GM06990 (cell line): ENCODE measurements at places on chromosomes 13 and 19.

GRCh38 chr13:60689076-60689475, 292.1 kb downstream of the TDRD3 start:
- DNase-seq, result no peak

- DNase-seq, result no peak
Measured at GRCh38 chr19:49059053-49059452, 1.5 kb upstream of the CGB7 start.

DNA sequence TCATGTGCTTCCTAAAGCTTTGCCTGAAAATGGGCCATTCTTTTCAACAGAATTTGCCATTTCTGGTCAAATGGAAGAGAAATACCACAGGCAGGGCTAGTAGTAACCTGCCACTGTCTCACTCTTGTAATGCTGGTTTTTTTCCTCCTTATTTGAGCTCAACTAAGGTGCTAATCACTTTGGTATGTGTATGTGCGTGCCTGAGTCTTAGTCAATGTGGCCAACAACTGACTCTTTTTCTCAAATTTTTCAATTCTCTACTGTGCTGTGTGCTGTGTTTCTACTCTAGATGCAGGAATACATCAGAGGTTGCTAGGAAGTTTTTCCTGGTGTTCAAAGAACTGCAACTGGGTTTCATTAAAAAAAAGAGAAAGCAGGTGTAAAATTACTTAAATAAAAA, 870.2 kb downstream of the EFNB2 start:
- no peak for DNase-seq

DNA sequence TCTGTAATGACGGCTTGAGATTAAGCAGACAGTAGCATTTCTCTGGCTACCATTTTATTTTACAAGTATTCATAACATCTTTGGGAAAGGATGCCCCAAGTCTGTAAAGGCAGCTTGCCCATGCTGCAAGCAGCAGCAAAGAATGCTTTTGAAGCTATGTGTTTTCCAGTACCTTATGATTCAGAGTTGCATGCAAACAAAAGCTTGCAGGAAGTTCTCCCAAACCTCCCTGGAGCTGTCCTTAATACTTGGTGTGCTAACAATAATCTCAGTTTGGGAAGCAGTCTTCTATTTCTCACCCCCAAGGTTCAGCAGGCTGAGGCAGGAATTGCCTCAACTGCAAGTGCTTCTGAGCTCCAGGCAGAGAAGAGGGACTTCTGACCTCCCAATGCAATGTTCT, 60.8 kb downstream of the CCNA1 start:
- no peak for DNase-seq

DNA sequence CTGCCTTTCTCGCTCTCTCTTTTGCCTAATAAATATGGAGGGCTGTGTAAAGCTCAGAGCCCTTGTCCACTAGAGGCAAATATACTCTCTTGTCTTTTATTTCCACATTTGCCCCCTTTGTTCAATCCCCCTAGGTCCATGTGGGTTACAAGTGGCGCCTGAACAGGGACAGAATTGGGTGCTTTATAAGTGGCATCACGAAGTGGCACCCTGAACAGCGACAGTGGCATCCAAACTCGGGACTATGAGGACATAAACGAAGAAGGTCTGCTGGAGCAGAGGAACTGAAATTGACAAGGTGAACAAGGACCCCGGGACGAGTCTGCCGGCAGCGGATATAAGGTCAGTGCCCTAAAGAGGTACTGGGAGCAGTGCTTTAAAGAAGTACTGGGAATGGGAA, 4.3 kb upstream of the ZNF610 start:
- no peak for DNase-seq

- DNase-seq, result peak; percentile 59
Measured at GRCh38 chr19:11096210-11096841, 7.1 kb downstream of the LDLR start.

DNA sequence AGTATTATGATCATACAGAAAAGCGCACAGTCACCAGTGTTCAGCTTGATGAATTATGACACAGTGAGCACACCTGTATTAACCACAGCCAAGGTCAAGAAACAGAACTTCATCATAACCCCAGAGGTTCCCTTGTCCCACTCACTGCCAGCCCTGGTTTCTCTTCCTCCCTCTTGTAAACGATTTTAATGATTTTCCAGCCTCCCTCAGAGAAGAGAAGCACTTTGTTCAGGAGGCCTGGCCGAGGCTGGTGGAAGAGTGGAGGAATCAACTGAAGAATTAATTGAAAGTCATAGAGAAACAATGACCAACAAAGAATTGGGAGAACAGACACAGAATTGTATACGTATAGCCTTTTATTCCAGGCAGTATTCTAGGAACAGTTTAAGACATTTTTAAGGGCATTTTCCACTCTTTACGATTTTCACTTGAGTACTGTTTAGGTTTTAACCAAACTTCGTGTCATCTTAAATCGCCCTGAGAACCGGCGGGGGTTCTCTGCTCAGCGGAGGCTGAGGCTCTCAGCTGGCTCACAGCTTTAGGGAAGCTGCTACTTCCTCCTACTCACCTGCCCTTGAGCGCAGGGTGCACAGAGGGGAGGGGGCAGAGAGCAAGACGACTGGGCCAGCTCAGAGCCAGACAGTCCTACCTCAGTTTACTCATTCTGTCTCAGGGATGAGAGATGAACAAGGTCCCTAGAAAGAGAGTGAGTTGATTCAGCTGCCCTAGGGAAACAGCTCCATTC, 108.6 kb downstream of the AKAP11 start:
- DNase-seq, result peak; percentile 75

DNA sequence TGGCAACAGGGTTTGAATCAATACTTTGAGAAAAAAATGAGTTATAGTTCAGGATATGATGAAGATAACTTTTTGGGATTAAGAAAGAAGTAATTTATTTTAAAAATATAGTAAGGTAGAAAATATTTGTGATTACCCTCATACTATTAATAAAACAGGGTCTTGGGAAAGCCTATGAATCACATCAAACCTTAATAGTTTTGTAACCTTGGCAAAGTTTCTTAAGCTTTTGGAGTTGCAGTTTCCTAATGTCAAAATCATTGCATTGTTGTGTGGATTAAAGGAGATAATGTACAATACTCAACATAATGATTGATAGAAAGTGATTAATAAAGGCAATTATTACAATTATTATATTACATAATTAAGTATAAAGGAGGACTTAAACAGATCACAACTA, 149.0 kb downstream of the LMO7 start:
- no peak for DNase-seq

DNA sequence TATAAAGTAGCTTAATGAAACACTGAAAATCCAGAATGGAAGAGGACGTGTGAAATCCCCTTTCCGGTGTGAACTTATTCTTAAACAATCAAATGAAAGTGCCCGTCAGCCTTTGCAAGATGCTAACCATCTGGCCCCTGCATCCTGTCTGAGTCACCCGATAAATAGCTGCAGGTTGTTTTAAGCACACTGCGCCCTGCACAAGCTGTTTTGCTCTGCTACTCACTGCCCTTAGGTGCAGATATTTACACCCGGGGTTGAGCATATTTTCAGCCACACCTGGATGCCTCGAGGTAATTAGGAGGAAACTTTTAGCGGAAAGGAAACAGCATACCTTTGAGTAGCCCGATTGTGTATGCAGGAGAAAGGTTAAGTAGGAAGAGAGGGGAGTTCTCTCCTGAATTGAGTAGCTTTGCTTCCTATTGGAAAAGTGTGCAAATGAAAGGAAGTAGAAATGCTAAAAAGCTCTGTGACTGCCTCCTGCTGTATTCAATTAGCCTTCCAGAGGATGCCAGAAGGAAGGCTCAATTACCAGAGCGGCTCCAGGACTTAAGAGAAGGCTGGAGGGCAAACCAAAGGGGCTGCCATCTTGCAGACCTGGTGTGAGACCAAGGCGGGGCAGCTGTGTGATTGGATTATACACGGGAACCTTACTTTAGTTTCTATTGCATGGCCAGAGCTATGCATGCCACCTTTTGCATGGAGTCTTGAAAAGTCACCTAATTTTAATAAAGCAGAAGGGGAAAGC, 42.5 kb downstream of the IRS2 start:
- DNase-seq, result no peak

GRCh38 chr19:2353887-2354592, 6.0 kb upstream of the TMPRSS9 start:
- no peak for DNase-seq

- DNase-seq, result no peak
Measured at GRCh38 chr19:4256563-4256962, 9.7 kb downstream of the YJU2 start.

DNA sequence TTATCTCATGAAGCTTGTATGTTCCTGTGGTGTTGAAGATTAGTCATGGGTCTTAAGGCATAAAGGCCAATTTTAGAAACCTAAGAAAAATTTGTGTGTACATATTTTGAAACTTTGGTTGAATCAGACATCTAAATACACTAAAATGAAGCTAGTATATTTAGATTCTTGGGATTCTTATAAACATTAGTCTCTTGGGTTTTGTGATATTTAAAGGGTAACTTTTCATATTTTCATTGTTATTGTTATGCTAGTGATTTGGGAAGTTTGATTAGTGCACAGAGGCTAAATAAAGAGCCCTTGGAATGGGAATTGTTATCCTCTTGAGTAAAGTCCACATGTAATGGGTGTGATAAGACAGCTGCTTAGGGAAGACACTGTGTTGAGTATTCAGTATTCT, 24.5 kb downstream of the UBA2 start:
- no peak for DNase-seq

DNA sequence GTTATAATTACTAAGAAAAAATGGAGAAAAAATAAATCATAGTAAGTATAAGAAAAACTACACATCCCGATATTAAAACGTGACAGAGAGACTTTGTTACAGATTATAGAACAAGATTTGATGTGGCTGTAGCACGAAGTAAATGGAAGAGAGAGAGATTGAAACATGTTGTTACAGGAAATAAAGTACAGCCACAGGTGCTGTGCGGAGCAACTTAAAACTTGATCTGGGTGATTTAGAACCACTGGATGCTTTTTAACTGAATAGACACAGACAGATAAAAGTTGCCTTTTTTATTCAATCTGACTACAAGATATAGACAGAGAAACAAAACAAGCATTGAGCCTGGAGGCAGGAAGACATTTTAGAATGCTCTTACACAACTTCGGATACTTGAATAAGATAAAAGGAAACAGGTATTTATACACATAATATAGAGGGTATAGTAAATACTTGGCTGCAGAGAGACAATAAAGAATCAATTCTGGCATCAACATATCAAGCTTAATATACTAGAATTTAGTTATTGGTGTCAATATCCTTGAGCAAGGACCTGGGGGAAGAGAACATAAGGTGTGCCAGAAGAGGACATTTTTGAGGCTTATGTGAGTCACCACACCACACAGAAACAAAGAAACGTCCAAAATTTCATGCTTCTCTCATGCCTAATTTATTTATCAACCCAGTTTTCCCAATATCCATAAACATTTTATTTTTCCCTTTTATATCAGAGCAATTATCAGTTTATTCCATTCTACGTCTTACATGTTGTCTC, 548.5 kb downstream of the SLITRK1 start:
- DNase-seq, result no peak

DNA sequence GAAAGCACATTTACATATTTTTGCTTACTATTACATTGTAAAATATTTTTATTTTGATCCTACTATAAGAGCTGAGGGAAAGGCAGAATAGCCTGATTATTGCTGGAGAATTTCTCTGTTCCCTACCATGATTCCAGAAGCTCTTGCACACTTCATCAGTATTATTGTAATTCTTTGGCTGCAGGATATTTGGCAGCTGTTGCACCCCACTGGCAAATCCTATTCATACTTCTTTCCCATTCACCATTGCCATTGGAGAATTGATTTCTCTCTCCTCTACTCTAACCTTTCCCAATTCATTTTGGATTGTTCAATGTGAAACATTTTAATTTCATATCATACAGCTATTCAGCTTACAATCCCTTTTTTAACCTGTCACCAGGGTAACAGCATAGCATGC, 238.0 kb downstream of the GGACT start:
- no peak for DNase-seq

DNA sequence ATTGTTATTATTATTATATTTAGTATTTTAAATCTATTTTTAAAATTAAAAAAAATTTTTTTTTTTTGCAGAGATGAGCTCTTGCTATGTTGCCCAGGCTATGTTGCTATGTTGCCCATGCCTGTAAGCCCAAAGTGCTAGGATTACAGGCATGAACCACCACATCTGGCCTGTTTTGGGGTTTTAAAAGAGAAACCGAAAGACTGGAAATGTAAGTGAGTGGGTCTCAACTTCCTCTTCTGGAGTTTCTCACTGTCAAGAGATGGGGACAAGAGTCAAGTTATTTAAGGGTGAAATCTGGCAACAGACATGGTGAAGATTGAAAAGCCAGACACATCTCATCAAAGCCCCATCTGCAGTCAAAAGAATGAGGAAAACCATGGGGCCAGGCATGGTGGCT, 4.2 kb upstream of the OR7G3 start:
- peak; percentile 30 for DNase-seq

- peak; percentile 29 for DNase-seq
Measured at GRCh38 chr13:24605923-24606372, 74.3 kb upstream of the ATP12A start.

- no peak for DNase-seq
Measured at GRCh38 chr19:50334741-50335421, 5.7 kb upstream of the KCNC3 start.

DNA sequence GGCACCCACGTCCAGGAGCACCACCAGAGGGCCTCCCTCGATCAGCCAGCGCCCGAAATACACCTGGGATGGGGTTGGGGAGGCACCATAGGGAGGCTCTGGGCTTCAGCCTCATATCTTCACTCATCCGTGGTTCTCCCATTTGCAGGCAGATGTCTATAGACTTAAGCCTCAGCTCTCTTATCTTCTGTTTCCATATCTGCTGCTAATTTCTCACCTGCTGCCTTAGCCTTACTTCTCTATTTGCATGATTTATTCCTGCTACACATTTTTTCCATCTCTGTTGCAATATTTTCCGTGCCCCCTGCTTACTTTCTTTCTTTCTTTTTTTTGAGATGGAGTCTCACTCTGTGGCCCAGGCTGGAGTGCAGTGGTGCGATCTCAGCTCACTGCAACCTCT, 5.8 kb downstream of the GYS1 start:
- DNase-seq, result no peak
